ENCODE measurements at places on chromosomes 16 and 17. TPM values are rescaled to one million over a fixed set of nuclear protein-coding genes. Genes with fewer than 3 reads are reported as not detected.

ZNF23 gene
- total RNA-seq = 5.6 TPM

SMIM36 gene
- total RNA-seq = not detected

ABCA9 gene
- total RNA-seq = 0.15 TPM

BRIP1 gene
- 7.4 TPM for total RNA-seq

ZSCAN10 gene
- total RNA-seq = not detected

ASPHD1 gene
- total RNA-seq = 5.0 TPM

FBXO39 gene
- 9.3 TPM for total RNA-seq

ITGAD gene
- total RNA-seq = not detected

PSMD12 gene
- total RNA-seq = 30.6 TPM

DHRS7C gene
- not detected for total RNA-seq

TP53TG3 gene
- total RNA-seq = not detected

ADAP2 gene
- total RNA-seq = 0.62 TPM

ACSM3 gene
- 0.65 TPM for total RNA-seq
